ENCODE measurements at places on chromosomes 4 and X.

- no peak for DNase-seq
These were observed 41.2 kb upstream of the ZC4H2 start for GRCh38 chrX:65017451-65017850.

- no peak for DNase-seq
These were observed 26.1 kb downstream of the ARHGEF6 start for GRCh38 chrX:136754651-136755050.

DNA sequence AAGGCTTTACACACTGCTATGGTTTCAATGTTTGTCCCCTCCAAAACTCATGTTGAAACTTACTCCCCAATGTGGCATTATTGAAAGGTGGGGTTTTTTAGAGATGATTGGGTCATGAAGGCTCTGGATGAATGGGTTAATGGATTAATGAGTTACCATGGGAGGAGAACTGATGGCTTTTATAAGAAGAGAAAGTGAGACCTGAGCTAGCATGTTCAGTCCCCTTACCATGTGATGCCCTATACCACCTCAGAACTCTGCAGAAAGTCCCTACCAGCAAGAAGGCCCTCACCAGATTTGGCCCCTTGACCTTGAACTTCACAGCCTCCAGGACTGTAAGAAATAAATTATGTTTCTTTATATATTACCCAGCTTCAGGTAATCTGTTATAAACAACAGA is 68.9 kb upstream of the CAPN6 start:
- no peak for DNase-seq

GRCh38 chr4:24210332-24210902 is 320.6 kb upstream of the PPARGC1A start:
- no peak for DNase-seq

DNA sequence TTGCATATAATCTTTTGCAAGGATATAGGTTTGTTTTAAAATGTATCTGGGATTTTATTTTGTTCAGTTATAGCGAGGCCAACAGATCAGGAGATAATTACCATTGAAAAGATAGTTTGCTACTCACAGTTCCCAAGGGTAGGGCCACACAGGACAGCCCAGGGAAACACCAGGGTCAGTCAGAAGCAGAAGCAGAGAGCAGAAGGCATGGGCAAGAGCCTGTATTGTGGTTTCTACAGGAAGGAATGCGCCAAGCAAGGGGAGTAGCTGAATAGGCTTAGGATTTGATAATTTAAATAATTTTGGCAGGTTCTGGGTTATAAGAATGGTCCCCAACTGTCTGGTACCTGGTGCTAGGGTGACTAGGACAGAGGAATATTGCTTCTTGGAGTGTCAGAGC is 61.6 kb downstream of the SYNPO2 start:
- DNase-seq, result no peak

- no peak for DNase-seq
These were observed 58.0 kb downstream of the PPEF2 start for GRCh38 chr4:75844151-75844662.

Measured in A673 (cell line).